ENCODE measurements at places on chromosomes 5 and 9.

GRCh38 chr5:155091768-155092717 is 78.5 kb downstream of the KIF4B start:
- DNase-seq = no peak

GRCh38 chr5:17832949-17833745 is 198.9 kb downstream of the TAF11L14 start:
- DNase-seq = no peak

DNA sequence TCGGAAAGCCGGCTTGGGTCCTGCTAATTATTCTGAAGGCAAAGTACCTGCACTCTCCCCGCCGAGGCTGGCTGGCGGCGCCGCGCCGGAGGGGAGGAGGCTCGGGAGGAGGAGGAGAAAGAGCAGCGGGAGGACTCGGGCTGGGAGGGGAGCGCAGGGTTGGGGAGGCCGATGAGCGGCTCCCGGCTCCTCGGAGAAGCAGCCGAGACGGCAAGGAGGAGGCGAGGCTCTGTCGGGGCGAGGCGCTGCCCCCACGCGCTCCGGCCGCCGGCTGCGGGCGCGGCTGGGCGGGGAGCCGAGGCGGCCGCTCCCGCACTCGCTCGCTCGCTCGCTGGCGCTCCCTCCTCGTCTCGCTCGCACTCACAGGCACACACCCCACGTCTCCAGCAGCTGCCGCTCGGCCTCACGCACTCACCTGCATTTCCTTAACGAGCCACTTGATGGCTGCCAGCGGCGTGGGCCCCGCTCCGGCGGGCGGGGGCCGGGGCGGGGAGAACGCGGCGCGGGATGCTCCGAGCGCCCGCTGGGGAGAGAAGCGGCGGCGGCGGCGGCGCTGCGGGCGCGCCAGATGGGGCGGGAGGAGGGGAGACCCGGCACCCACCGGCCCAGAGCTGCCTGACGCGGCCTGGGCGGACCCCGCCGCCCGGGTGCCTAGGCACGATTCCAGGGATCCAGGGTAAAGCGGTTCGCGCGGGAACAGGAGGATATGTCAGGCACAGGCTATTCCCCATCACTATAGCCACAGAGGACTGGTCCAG is at the start of gene PTPRD:
Gene PTPRD (minus strand): TSS at position 362 of the 758 bp plus-strand sequence.
- DNase-seq = peak; percentile 37

DNA sequence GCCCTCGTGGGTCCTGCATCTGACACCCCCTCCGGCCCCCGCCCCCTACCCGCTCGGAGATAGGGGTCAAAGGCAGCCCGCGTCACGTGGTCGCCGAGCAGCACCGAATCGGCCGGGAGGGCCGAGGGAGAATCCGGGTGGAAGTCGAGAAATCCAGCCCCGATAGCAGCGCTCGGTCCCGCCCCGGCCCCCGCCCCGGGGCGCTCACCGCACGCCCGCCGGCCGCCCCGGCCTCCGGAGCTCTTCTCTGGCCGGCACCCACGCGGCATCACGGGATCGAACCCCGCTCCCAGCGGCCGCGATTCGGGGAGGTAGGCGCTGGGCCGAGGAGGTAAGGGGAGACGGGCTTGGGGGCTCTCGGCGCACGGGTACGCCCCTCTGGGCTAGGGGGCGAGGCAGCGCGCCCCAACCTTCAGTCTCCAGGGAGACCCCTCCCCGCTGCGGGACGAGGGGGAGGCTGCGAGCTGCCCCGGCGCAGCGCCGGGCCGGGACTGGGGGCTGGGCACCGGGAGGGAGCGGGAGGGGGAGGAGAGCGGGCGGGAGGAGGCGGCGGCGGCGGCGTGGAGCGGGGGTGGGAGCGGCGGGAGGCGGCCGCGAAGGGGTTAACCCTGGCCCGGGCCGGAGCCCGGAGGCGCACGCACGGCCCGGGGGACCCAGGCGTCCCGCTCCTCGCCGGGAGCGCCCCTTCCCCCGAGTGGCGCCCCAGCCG is 22.1 kb upstream of the NDST1 start:
- peak; percentile 86 for DNase-seq

GRCh38 chr5:173103411-173103810 is 40.9 kb upstream of the BNIP1 start:
- no peak for DNase-seq

DNA sequence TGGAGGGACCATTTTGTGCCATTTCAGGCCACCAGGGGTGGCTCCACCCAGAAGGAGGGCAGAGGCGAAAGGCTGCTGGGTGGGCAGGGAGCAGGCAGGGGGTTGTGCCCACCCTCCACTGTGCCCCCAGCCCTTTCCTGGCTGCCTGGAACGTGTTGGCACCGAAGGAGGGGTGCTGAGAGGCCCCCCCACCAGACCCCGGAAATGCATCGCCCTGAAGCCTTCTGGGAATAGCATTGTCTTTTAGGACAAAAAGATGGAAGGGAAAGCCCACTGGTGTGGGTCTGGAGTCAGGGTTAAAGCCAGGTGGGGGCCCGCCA is 5.1 kb downstream of the NOXA1 start:
- DNase-seq = no peak

GRCh38 chr9:89522261-89522958 is 24.5 kb upstream of the SEMA4D start:
- no peak for DNase-seq

GRCh38 chr9:105832096-105832710 is 137.9 kb downstream of the TMEM38B start:
- DNase-seq = no peak

- DNase-seq = no peak
Observed at GRCh38 chr5:38148021-38148625, 110.2 kb upstream of the EGFLAM start.

DNA sequence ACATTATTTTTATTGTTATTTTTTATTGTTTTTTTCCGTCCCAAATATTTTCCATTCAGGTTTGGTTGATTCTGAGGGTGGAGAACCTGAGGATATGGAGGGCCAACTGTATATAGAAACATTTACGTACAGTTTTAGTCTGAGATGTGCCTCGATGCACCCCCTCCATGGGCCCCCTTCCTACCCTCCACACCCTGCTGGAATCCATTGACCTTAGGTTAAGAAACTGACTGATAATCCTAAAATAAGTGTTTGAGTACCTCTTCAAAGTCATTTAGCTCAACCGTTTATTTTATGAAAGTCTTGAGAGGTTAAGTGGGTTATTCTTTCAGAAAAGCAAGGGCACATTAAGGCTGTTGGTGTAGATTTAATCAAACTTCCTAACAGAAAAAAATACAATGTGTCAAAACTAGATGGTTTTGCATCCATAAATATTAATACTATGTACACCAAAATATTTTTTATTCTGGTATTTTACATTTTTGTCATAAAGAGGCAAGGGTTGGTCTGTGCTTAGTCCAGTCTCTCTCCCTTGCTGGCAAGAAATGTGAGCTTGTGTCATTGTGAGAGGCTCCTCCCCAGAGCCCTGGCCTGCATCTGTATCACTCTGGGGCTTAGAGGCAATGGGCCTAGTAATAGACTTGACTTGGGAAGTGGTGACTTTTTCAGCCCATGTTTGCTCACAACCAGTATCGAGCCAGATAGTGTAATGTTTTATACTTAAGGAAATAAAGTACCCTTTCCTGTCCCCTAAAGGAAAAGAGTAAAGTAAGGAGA is 15.7 kb downstream of the MTRR start:
- no peak for DNase-seq

GRCh38 chr5:169950333-169950732 is 30.0 kb downstream of the INSYN2B start:
- DNase-seq = no peak

- no peak for DNase-seq
Observed at GRCh38 chr5:150134198-150134588, 21.5 kb downstream of the PDGFRB start.

GRCh38 chr5:96481009-96481786 is 48.1 kb upstream of the PCSK1 start:
- no peak for DNase-seq

DNA sequence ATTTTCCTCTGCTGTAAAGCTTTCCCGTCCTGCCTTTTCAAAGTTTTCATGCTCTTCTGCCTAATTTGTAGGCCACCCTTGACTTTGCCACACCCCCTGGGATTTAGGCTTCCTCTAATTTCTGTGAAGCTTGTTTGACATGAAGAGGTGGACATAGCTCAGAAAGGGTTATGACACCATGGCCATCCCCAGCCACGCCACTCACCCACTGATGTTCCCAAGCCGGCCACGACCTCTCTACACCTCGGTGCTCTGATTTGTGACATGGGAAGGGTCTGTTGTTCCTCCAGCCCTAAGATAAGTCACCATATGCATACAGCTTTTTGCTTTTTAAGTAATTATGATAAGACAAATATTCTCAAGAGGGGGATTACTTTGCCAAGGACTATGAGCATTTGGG is 139.5 kb downstream of the BARX1 start:
- DNase-seq = no peak

GRCh38 chr9:79567671-79568098 is 4.1 kb upstream of the TLE4 start:
- no peak for DNase-seq

- no peak for DNase-seq
Observed at GRCh38 chr5:126469536-126470316, 46.5 kb downstream of the GRAMD2B start.

DNA sequence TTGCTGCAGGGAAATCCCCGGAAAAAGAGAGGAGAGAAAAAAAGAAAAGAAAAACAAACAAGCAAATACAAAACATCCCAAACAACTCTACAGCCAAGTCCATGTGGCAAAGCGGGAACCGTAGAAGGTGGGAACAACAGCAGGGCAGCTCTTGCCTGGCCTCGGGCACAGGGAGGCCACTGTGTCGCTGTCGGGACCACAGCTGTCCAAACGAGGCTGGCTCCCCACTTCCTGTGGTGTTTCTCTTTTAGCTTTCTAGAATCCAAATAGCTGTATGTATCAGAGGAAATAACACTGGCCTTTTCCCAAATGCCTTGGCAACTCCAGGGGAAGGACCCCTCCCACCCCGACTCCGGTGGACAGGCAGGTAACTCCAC is 41.6 kb upstream of the EQTN start:
- DNase-seq = no peak

DNA sequence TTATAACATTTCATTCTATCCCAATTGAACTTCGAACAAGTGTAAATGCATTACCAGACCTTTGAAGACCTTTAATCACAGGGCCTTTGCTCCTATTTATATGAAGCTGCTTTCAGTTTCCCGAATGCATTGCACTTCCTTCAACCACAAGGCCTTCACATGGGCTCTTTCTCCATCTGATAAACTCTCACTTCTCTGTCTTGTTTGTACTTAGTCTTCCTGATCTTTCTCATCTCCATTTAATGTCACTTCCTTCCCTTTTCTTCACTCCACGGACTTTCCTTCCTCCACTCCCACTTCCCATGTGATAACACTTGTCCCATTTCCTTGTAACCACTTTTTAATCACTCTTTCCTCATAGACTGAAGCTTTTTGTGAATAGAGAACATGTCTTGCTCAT is 74.3 kb upstream of the TNC start:
- DNase-seq = no peak

DNA sequence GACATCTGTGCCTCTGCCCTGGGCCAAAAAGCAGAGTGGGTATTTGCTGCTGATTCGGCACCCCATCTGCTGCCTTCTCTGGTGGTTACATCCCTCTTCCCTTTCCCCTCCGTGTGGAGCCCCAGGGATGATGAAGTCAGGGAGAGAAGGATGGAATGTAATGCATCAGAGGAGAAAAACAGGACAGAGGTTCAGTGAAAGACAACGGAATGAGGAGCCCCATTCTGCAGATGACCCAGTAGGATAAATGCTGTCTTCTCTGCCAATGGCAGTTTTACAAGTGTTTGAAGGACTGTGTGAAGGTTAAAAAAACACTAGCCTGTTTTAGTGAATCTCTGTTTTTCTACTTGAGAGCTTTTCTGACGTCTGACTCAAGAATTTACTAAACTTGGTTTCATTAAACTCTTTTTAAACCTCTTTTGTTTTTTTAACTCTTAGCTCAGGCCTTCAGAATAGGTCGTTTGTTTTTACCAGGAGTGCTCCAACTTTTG is 86.3 kb downstream of the NLN start:
- no peak for DNase-seq

GRCh38 chr9:131734165-131734610 is 5.7 kb downstream of the RAPGEF1 start:
- no peak for DNase-seq

DNA sequence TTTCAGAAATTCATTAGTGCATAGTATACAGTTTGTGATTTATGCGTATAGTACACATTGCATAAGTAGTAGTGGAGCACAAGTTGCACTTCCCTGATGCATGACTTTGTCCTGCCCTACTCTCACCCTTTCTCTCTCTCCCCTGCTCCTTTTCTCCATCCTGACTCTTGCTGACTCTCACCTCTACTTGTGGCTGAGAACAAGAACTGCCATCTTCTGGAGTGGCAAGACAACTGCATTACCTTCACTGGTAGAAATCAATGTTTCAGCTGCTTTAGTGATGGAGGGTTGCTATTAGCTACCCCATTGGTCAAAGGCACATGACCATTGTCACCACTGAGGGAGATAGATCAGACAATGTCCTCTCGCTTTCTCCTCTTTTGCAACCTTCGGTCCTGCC is 26.9 kb downstream of the SPEF2 start:
- DNase-seq = no peak

GRCh38 chr9:134909511-134910481 is 7.9 kb downstream of the FCN1 start:
- no peak for DNase-seq

- DNase-seq = no peak
Observed at GRCh38 chr5:169778622-169779596, 141.8 kb downstream of the DOCK2 start.

DNA sequence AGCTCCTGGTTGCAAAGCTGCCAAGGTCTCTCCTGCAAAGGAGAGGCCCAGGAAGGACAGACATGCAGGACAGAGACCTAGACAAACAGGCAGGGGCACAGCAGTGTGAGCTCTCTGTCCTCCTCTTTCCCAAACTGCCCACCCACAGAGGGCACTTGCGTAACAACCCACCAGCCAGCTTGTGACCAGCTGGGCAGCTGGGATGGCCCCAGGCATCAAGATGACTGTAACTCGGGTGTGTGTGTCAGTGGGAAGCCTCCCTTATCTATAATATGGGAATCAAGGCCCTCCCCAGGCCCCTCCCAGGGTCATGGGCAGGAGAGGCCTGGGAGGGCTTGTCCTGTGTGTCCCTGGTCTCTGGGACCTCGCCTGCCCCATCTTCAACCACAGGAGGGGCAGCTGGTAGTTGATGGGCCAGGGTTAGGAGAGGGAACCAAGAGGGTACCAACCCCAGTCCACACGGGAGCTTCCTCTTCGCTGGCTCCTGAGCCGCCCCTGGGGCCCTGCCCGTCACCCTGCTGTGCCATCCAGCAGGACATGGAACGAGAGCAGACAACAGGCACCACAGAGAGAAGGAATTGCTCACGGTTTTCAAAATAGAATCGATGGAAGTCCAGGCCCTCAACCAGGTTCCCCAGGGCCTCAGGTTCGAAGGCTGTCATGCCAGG is 37.9 kb downstream of the SLC6A7 start:
- no peak for DNase-seq

GRCh38 chr5:8943301-8943700 is 602.6 kb downstream of the SEMA5A start:
- no peak for DNase-seq

GRCh38 chr5:40687321-40687720 is 7.6 kb downstream of the PTGER4 start:
- DNase-seq = no peak

- no peak for DNase-seq
Observed at GRCh38 chr9:119802133-119802532, 432.9 kb upstream of the BRINP1 start.
